ENCODE measurements at places on chromosomes 5 and 9.

DNA sequence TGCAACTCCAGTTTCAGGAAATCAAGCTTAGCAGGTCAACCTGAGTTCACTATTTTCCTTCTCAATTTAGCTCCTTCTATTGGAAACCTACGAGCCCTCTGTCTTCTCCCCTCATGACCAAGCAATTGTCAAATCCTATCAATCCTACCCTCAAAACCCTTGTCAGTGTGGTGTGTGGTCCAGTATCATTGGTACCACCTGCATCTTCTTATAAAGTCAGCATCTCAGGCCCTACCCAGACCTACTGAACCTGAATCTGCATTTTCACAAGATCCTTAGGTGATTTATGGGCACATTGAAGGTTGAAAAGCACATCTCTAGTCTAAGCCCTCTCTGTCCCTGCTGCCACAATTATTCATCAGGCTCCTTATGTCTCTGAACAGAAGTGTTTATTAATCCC lies 77.6 kb upstream of the NR4A3 start:
- no peak for DNase-seq

- no peak for DNase-seq
These were observed 48.2 kb downstream of the DAB2IP start for GRCh38 chr9:121699571-121700164.

DNA sequence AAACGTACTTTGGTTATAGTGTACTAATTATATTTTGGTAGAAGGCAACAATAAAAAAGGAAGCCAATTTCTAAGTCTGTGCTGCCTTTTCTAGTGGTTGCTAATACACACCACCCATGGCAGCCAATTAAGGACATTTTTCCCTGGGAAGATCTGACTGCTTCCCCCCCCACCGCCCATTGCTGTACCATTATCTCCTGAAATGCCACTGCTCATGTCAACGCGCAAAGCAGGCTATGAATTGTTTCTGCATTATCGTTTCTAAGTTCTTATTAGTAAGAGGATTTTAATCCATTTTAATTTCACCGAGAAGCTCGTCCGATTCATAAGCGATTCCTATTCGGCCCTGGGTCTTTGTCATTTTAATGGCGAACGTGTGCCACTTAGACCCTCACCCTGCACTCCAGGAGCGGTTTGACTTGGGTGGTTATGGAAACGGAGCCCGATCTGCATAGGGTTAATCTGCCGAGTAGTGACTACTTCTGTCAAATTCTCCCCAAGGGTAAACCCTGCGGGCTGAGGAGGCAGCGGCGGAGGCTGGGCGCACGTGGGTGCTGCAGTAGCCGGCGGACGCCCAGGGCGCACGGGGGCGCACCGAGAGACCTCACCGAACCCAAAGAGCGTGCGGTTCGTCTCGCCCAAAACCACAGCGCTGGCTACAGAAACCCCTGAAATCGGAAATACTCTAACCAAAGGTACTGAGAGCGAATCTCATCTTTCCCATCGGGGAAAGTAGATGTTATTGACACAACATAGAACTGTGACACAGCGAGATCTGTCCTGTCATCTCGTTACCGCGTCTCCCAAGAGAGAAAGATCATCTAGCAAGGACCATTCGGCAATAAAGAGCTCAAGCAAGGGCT lies 55.8 kb upstream of the SHC3 start:
- peak; percentile 16 for DNase-seq

DNA sequence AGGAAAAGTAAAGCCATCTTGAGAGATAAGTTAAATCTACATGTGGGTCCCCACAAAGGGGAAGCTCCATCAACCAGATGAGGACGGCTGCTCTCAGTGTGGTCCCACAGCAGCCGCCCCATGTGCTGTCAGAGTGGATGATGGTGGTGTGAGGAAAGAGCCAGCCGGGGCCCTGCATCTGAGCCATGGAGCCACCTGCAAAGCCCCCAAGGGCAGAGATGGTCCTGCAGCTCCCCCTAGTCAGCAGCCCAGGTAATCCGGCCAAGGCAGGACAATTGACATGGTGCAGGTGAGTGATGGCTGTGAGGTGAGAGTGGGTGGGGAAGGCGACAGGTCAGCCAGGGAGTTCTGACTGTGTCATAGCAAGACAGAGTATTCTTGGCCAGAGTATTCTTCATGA lies 458.8 kb downstream of the ICE1 start:
- DNase-seq: no peak

- no peak for DNase-seq
These were observed 12.4 kb downstream of the LARP1 start for GRCh38 chr5:154767576-154767975.
